ENCODE measurements at places on chromosomes 13 and 19. TPM values are rescaled to one million over a fixed set of nuclear protein-coding genes. Genes with fewer than 3 reads are reported as not detected.

The FGF22 gene
- not detected for total RNA-seq

The XPO4 gene
- total RNA-seq = 18.5 TPM

The TNNT1 gene
- 23.9 TPM for total RNA-seq

The SSC5D gene
- total RNA-seq = 1.4 TPM

The MBD3L3 gene
- not detected for total RNA-seq

The ZNF823 gene
- 8.6 TPM for total RNA-seq

The CEACAM3 gene
- total RNA-seq = not detected

The MRPL57 gene
- total RNA-seq = 24.9 TPM

The LYPD3 gene
- not detected for total RNA-seq

- DNase-seq = no peak
Observed at GRCh38 chr19:38046254-38047048, 139.4 kb downstream of the SIPA1L3 start.

DNA sequence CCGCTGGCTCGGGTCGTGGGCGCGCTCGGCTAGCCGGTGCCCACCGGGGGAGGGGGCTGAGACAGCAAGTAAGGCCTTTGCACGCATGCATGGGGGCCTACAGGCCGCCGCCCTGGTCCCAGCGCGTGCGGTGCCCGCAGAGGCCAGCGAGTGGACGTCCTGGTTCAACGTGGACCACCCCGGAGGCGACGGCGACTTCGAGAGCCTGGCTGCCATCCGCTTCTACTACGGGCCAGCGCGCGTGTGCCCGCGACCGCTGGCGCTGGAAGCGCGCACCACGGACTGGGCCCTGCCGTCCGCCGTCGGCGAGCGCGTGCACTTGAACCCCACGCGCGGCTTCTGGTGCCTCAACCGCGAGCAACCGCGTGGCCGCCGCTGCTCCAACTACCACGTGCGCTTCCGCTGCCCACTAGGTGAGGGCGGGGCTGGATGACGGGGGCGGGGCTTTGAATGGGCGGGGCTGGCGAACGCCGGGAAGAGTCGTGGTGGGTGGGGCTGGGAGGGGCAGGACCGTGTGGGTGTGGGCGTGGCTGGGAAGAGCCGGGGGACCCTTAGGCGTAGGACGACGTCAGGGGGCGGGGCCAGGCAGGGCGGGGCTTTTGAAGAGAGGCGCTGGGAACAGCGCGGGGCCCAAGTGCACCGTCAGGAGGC is 2.1 kb downstream of the CILP2 start:
- peak; percentile 79 for DNase-seq

- DNase-seq = no peak
Observed at GRCh38 chr13:78215458-78216108, 297.0 kb upstream of the EDNRB start.

GRCh38 chr13:72754111-72754510 is 26.4 kb downstream of the BORA start:
- no peak for DNase-seq

GRCh38 chr19:49678985-49679770 is 2.1 kb downstream of the PRMT1 start:
- DNase-seq = no peak

GRCh38 chr19:30473334-30473867 is 101.2 kb downstream of the ZNF536 start:
- DNase-seq = peak; percentile 72

DNA sequence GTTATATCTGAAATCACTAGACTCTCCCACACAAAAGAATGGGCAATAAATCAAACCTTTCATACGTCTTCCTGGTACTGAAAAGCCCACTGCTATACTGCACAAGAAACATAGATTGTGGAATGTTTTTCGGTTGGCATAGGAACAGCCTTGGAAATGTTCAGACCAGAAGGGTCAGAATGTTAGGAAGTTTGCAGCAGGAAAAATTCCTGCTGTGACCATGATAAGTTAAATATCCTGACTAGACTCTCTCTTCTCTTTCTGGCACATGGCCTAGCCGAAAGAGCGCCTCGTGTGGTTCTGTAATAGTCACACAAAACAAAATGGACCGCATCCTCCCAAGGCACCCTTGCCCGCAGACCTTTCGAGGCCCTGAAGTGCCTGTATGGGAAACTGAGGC is 427.2 kb downstream of the COG6 start:
- no peak for DNase-seq

DNA sequence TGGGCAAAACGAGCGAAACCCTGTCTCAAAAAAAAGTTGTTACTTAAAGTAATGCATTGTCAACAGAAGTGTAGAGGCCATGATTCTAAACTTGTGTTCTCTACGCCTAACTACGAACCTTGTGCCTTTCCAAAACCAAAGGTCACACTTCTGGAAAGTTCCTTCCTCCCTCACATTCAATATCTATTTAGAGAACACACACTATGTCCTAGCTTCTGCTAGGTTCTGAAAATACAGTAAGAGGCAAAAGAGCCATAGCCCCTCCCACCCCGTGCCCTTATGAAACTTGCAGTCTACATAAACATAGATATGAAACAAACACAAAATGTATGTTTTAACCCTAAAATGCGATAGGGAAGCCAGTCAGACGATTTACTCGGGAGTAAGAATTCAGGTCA is 36.4 kb downstream of the RNF6 start:
- no peak for DNase-seq

GRCh38 chr13:80871481-80871880 is 530.6 kb upstream of the SPRY2 start:
- peak; percentile 8 for DNase-seq

DNA sequence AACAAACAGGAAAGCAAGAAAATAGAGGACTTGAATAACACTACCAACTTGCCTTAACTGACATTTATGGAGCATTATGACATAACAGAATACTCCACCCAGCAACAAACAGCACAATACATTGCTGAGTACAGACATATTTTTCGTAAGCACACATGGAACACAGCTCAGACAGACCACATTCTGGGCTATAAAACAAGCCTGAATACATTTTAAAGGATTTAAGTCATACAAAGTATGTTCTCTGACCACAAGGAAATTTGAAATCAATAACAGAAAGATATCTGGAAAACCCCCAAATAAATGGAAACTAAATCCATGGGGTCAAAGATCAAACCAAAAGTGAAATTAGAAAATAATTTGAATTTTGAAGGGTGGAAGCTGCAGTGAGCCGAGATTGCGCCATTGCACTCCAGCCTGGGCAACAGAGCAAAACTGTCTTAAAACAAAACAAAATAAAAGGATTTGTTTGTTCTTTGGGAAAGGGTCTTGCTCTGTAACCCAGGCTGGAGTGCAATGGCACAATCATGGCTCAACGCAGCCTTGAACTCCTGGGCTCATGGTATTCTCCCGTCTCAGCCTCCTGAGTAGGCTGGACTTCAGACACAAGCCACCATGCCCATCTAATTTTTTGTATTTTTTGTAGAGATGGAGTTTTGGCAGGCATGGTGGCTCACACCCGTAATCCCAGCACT is 5.6 kb downstream of the ZDHHC20 start:
- DNase-seq = no peak

DNA sequence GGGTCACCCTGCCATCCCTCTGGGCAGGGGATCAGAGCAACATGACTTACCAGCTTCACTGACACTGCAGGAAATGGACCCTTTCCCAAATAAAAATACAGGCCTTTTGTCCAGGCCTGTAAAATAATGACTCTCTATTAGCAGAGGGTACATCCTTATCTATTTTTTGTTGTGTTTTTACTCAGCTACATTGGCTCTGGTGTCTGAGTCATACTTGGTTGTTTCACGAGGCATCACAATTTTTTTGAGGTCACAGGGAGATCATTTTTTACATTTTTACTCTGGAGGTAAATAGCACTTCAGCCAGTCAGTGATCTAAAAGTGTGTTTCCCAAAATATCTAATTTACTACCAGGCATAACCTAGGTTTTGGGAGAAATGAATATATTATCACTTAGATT is 6.9 kb upstream of the HTR2A start:
- DNase-seq = no peak

- no peak for DNase-seq
Observed at GRCh38 chr19:15287496-15287895, 44.8 kb downstream of the BRD4 start.
